ENCODE measurements at places on chromosomes 16 and 17.

GRCh38 chr16:75204410-75204758 is 2.6 kb downstream of the CTRB2 start:
- peak; percentile 17 for DNase-seq

- DNase-seq = no peak
These were observed 21.7 kb upstream of the SMURF2 start for GRCh38 chr17:64683796-64684195.

- no peak for DNase-seq
These were observed 5.4 kb upstream of the KLHL11 start for GRCh38 chr17:41870627-41871026.

DNA sequence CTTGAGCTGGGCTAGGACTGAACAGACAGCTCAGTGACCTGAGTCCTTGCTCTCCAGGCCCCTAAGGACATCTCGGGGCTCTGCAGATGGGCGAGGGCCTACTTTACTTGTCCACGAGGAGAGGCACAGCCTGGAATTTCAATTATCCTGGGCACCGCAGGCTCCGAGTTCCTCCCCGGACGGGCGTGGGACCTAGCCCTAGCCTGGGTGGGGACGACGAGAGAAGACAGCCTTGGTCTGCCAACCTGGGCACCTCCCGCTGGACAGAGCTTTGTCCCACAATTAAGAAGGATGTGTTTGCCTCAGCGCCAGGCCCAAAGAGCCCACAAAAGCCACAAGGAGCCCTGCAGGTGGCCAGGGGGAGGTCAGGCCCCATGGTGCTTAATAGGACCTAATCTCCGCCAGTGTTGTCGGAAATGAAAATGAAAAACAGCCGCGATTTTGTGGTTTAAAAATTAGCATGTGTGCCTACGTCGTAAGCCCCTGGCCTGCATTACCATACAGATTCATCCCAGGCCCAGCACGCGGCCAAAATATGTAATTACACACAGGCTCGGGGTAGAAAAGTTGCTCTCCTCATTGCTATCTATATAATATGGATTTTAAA is 51.4 kb upstream of the LHX1 start:
- DNase-seq = no peak

GRCh38 chr16:82108100-82108499 is 61.9 kb downstream of the MPHOSPH6 start:
- no peak for DNase-seq

GRCh38 chr17:9350080-9350479 is 225.5 kb downstream of the STX8 start:
- no peak for DNase-seq

- DNase-seq = no peak
These were observed 88.8 kb upstream of the ANKFN1 start for GRCh38 chr17:56064506-56064905.

DNA sequence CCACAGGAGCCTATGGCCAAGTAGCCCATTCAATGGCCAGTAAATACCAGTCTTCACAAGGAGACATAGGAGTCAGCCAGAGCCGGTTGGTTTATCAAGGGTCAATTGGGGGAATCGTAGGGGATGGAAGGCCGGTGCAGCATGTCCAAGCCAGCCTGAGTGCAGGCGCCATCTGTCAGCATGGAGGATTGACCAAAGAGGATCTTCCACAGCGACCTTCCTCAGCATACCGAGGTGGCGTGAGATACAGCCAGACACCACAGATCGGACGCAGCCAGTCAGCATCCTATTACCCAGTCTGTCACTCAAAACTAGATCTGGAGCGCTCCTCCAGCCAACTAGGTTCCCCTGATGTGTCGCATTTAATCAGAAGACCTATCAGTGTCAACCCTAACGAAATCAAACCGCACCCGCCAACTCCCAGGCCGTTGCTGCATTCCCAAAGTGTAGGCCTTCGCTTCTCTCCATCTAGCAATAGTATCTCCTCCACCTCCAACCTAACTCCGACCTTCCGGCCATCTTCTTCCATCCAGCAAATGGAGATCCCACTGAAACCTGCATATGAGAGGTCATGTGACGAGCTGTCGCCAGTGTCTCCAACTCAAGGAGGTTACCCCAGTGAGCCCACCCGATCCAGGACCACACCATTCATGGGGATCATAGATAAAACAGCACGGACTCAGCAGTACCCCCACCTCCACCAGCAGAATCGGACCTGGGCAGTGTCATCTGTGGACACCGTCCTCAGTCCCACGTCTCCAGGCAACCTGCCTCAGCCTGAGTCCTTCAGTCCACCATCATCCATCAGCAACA is 25.0 kb downstream of the CYB561 start:
- no peak for DNase-seq

DNA sequence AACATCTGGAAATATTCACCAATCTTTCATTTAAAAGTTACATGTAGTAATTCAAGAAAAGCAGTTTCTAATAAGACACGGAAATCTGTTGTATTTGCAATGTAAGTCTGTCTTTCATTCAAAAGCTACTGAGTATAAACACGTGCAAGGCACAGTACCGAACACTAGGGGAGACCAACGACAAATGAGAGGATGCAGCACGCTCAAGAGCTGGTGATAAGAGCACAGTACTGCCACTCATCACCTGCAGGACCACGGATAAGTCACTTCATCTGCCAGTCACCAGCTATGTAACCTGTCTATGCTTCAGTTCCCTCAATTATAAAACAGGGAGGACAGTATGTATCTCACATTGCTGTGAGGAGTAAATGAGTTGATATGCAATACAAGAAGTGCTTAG is 67.1 kb downstream of the CLEC18A start:
- DNase-seq = peak; percentile 8

DNA sequence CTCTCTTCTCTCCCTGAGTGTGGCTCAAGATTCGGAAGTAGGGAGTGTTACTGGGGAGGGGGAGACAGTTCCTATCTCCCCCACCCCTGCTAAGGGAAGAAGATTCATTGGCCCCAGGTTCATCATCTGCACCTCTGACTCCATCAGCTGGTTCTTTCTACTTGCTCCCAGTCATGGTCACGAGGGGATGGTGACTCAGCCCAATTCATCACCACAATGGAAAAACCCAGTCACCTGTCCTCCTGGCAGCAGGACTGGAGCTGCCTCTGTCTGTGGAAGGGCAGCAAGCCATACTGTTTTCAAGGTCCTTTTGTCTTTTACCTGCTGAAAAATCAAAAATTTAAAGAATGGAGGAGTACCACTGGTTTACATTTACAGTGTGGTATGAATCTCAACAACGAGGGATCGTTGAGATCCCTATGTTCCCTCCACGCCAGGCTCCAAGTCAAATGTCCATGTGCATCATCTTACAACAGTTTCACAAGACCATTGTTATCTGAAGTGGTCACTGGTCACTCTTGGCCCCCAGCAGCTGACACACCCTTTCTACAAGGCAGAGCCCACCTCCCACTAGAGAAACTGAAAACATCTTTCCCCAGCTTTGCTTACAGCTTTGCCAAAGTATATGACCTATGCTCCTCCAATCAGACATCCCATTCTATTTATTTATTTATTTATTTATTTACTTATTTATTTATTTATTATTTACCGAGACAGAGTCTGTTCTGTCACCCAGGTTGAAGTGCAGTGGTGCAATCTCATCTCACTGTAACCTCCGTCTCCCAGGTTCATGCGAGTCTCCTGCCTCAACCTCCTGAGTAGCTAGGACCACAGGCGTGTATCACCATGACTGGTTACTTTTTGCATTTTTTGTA is 40.4 kb upstream of the NDRG4 start:
- DNase-seq = no peak

- no peak for DNase-seq
These were observed 539 bp downstream of the IFT20 start for GRCh38 chr17:28334666-28335200.

GRCh38 chr16:86823888-86824671 is 245.7 kb downstream of the FOXL1 start:
- DNase-seq = no peak

DNA sequence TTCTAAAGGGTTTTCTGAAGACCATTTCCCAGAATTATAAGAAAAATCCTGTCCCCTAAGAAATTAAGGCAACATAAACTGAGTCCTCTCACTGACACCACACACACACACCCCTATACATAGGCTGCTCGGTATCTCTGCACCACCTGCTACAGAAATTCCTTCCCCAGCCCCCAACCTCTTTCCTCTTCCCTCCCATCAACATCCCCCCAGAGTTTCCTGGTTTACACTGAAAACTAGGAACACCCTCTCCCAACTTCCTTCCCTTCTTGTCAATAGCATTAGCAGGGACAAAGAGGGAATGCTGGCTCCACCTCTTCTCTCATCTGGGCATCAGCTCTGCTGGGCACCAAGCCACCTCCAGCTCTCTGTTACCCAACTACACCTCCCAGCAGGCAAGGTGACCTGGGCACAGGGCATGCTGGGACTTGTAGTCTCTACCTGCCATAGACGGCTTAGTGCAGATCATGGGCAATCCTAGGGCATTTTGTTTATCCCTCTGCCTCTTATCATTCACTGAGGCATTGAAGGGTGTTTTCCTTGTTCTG is 15.7 kb downstream of the CAVIN1 start:
- DNase-seq = peak; percentile 73

- DNase-seq = no peak
These were observed 5.8 kb upstream of the ALDH3A1 start for GRCh38 chr17:19753661-19754463.

GRCh38 chr16:19066988-19067348 is 446 bp upstream of the COQ7 start:
- no peak for DNase-seq

DNA sequence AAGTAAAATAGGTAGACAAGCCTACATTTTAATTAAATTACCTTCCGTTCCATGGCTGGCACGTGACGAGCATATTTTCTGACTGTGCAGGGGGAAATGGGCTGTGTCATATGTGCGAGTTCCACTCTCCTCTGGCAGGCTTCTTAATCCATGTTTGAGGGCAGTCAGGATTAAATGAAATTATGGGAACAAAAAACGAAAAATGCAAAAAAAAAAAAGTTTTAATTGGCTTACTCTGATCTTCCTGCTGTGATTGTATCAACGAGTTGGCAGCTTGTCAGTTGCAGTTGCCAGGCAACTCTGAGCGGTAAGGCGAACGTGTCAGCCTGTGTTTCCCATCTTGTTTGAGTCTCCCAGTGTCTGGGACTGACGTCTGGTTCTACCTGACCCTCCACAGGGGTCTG is 302.9 kb upstream of the XYLT1 start:
- DNase-seq = no peak

- no peak for DNase-seq
These were observed 34.9 kb downstream of the RNF213 start for GRCh38 chr17:80295559-80295958.

DNA sequence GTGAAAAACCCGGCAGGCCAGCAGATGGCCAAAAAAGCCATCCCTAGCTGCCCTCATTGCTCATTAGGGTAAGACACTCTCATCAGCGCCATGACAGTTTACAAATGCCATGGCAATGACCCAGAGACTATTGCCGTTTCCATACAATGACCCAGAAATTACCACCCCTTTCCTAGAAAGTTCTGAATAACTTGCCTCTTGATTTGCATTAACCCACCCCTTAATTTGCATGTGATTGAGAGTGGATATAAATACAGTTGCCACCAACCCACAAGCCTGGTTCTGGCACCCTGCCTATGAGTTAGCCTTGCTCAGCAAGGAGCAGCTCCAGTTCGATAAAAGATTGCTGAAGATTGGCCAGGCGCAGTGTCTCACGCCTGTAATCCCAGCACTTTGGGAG is 16.1 kb upstream of the C16orf54 start:
- no peak for DNase-seq

- no peak for DNase-seq
These were observed 1726.8 kb downstream of the TP53TG3F start for GRCh38 chr16:35186045-35186759.

GRCh38 chr16:58433569-58433951 is 41.3 kb downstream of the GINS3 start:
- no peak for DNase-seq

GRCh38 chr17:6641247-6641863 is 495 bp downstream of the TXNDC17 start:
- no peak for DNase-seq

- no peak for DNase-seq
These were observed 6.0 kb downstream of the HAGHL start for GRCh38 chr16:732936-733335.

DNA sequence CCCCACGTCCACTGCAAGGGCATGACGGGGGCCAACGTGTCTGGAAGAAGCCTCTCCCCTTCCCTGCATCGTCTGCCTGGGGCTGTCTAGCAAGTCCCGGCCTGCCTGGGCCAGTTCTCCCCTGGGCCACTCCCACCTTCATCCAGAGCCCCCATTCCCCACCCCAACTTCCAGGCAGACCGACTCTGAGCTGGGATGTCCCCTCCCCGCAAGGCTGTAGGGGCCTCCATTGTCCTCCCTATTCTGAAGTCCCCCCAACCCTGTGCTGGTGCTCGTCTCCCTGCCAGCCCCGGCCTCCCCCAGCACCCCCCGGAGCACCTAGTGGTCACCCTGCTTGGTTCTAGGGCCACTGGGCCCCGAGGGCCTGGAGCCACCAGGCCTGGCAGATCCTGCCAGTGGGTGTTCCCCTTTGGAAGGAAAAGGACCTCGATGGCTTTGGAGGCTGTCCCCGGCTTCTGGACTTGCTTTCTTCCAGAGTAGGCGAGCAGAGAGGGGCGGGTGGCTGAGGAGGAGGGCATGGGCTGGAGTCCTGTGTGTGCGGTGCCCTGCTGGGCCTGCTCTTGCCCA is 4.8 kb downstream of the GLIS2 start:
- DNase-seq = no peak

DNA sequence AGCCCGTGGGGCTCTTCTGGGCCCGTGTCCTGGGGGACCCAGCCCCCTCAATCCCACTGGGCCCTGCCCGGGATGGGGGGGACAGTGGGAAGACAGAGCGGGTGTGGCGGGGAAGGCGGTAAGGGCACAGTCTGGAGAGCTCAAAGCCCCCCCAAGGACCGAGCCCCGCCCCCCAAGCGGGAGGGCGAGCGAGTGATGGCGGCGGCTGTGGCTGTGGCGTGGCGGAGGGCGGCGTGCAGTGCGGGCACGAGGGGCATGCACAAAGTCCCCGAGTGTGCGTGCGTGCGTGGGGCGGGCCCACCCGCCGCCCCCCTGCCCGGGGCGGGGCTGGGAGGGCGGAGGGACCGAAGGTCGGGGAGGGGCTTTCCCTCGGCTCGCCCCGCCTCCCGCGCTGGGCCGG is 3.6 kb upstream of the WDR24 start:
- no peak for DNase-seq

DNA sequence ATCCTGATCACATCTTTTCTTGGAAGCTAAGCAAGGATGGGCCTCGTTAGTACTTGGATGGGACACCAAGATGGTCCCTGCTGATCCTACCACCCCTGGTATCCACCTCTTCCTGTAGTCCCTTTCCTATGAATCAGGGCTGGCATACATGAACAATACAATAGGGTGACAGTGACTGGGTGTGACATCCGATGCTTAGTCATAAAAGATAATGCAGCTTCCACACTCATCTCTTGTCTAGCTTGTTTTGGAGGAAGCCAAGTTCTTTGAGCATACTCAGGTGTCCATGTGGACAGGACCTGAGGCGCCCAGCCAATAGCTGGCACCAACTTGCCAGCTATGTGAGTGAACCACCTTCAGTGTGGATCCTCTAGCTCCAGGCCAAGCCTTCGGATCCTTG is 62.5 kb upstream of the NFAT5 start:
- no peak for DNase-seq
